ENCODE measurements at places on chromosomes 1 and 21.

- DNase-seq = no peak
These were observed 5.0 kb downstream of the SUCO start for GRCh38 chr1:172537827-172538391.

DNA sequence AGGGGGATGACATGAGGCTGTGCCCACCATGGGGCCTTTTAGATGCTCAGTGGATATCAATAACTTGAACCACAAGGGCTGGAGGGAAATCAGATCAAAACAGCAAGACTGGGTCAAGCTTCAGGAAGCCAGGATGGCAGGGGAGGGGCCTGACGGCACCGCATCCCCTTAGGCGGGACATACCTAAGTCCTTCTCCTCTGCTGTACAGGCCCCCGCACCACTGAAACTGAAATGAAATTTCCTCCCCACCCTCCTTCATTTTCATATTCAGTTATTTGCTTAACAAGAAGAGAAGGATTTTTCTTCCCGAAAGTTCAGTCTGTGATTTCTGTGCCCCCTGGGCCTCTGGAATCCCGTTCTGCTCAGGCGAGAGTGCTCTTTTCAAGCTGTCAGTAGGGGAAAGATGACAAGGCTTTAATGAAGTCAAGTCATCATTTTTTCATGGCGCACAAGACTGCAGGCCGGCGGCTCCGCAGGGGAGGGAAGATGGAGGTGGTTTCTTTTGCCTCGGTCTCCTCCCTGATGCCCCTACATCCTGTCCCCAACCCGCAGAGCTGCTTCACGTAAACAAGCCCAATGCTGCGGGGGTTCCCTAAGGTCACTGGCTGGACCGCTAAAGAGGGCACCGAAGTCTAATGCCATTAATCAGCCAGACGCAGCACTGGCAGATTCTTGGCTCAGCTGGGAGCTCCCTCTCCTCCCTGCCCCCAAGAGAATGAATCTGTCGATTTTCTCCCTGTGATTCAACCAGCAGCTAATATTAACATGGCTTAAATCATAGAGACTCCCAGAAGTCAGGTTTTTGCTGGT is 264.8 kb downstream of the C1orf94 start:
- no peak for DNase-seq

DNA sequence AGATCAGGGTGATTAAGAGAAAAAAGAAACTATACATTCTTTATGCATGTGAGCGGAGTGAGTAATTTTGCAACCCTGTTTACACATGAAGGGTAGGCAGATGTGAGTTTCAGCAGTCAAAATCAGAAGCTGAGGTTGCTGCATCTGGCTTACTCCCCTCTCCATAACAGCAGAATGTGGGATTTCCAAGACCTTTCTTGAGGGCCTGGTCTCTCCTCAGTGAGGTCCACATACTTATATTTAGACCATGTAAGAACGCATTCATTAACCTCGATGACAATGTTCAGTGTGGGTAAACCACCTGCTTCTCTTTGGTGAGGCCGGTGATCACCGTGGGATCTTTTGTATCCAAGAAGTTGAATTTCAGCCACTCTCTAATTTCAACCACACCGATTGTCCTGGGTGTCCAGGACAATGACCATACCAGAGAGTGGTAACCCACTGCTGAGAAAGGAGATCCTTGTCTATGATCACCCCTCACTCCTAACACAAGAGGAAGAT is 18.7 kb upstream of the RAP1A start:
- no peak for DNase-seq

DNA sequence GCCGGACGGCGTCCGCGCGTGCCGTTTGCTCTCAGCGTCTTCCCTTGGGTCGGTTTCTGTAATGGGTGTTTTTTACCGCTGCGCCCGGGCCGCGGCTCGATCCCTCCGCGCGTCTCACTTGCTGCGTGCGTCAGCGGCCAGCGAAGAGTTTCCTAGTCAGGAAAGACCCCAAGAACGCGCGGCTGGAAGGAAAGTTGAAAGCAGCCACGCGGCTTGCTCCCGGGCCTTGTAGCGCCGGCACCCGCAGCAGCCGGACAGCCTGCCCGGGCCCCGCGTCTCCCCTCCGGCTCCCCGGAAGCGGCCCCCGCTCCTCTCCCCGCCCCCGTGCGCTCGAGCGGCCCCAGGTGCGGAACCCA is 159.8 kb downstream of the RUNX1 start:
- DNase-seq = peak; percentile 78

DNA sequence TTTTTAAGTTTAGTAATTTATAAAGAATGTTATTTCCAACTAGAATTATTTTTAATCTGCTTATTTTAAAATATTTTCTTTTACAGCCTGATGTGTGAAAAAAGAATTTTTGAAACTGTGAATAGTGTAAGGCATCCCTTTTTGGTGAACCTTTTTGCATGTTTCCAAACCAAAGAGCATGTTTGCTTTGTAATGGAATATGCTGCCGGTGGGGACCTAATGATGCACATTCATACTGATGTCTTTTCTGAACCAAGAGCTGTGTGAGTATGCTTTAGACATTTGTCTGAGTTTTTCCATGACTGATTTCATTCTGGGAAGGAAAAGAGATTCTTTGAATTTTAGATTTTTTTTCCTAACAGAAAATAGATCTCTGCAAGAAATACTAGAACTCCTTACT is 77.9 kb downstream of the GTF2B start:
- no peak for DNase-seq

GRCh38 chr1:79186260-79186659 is 179.7 kb upstream of the ADGRL4 start:
- no peak for DNase-seq

- no peak for DNase-seq
These were observed 14.5 kb downstream of the HHAT start for GRCh38 chr1:210342986-210343780.

- no peak for DNase-seq
These were observed 14.7 kb downstream of the CASQ2 start for GRCh38 chr1:115753830-115754229.

- peak; percentile 14 for DNase-seq
These were observed 23.3 kb downstream of the CYP2J2 start for GRCh38 chr1:59903141-59903754.

DNA sequence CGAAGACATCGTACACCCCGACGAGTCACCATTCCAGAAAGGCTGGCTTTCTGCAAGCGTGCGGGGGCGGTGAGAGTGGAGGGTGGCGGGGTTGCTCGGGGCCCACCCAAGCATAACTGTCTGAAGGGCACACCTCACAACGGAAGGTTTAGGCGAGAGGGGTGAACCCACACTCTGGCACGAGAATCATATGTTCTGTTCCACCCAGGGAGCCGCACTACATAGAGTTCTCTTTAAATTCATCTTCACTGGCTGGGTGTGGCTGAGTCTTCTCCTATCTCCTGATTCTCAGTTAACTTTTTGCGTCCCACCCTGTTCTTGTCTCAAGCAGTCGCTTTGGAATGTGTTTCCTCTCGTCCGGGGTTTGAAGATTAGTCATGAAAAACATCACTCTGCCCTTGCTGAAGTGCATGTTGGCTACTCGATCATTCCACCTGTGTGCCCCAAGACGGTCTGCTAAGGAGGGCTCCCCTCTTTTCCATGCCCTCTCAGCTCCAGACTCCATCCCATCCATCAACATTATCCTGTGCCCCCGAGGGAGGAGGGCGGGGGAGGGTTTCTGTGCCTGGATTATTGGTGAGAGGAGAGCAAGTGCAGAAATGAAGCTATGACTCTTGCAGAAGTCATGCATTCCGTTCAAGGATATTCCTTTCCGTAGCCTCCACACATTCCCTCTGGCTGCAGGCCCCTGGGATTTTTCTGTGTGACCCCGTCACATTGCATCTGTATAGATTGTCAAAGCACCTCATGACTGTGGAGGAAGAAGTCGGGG is 53.5 kb upstream of the CD34 start:
- peak; percentile 40 for DNase-seq

DNA sequence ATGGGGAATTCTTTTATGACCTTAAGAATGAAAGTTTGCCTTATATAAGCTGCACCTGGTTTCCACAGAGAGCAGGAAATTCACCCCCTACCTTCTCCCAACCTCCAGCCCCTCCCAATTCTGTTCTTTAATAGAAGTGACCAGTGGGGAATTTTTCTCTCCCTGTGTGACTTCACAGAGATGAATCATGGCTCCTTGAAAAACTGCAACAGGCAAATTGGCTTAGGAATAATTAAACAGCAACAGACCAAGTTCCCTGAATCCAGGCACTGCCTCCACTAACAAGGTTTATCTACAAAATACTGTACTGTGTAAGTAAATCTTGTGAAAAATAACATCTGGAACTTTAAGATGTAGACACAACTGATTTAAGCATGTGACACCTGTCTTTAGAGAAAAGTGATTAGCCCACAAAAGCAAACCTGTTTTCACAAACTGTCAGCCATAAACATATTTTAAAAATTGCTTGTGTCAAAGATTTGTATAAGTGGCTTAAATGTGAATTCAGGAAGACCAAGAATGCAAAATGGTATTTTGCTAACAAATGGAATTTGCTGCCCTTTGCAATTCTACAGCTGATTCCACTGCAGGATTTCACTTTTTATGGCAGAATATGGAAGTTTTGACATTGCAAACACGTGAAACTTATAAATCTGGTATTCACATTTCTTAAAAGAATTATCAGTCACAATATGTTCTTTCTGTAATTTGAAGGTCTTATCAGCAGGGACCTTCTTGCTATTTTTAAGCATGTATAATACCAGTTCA is 54.0 kb downstream of the ALG14 start:
- DNase-seq = peak; percentile 33

DNA sequence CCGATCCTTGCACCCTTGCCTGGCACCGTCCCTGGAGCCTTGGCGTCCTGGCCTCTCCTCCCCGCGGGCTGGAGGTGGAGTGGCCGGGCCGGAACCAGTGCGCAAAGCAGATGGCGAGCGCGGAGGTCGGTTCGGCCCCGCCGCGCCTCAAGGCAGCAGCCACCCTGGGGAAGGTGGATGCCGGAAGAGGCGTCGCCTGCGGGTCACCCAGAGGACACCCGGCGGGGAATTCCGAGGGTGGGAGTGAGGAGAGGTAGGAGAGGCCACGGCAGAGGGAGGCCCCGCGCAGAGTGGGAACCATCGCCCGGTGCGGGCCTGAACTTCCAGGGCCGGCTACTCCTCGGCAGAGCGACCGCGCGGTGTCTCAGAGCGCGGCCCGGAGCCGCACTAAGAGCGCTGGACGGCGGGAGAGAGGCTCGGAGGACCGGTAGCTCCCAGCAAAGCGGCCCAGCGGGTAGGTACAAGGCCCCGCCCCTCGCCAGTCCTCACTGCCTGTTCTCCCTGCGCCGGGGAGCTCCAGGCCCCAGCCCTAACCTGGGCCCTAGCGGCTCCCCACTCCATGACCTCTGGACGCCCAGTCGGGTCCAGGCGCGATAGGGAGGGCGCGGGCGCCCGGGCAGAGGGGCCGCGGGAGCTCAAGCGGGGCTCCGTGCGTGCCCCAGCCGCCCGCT is at the start of gene RNF207:
TSS of gene RNF207 (plus strand) at position 271 of the 671 bp plus-strand sequence. CDS start 417 bp downstream, outside the sequence.
- peak; percentile 58 for DNase-seq

- DNase-seq = no peak
These were observed 110.4 kb downstream of the PDE9A start for GRCh38 chr21:42763581-42764442.
